ENCODE measurements at places on chromosomes 1 and 21.

GRCh38 chr1:191255354-191256054 lies 777.8 kb upstream of the BRINP3 start:
- DNase-seq: no peak

GRCh38 chr1:3085721-3086120 lies 16.7 kb downstream of the PRDM16 start:
- no peak for DNase-seq

- no peak for DNase-seq
Measured at GRCh38 chr1:21641967-21642739, 27.0 kb downstream of the RAP1GAP start.

DNA sequence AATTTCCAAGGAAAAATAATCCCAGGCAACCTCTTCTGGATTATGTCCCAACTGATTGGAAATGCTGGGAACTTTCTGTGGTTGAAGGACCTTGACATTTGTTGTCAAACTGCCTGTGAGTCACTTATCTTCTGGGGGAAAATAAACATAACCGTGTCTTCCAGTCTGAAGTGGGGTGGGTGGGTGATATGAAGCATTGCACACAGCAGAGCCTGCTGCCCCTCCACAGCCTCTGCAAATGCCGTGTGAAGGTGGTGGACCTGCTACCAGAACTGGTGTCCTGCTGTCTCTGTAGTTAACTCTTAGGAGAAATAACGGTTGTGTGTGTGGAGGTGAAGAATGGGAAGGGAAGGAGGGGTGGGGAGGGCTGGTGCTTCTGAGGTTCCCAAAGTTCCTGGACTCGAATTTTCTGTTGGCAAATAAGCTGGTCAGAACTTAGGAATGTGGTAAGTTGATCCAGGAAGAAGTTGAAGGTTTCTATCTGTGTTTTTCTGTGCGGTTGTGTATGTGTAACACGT lies 23.2 kb downstream of the GALNT2 start:
- no peak for DNase-seq

DNA sequence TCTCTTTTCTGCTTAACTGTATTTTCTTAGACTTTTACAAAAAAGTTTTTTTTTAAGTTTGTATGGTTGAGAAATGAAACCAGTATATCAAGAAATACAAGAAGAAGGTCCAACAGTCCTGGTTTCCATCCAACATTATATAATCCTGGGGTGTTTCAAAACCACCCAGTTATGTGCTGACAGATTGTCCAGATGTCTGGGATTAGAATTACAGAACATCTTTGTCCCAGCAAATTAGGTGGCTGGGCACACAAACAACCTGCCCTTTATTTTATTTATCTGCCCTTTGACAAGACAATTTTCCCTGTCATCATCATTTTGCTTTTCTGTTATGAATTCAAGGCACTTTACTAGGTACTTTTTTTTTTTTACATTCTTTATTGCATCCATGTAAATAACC lies 622.1 kb downstream of the PLPP3 start:
- DNase-seq: no peak

DNA sequence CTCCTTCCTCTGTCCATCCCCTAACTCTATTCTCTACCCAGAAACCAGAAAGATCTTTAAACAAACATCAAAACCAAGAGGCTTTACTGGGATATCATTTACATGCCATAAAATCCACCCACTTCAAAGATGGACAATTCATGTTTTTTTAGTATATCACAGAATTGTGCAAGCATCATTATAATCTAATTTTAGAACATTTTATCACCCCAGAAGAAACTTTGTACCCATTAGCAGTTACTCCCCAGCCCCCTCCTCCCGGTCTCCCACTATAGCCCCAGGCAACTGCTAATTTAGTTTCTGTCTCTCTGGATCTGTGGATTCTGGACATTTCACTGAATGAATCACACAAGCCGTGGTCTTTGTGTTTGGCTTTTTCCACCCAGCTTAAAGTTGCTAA lies 4.8 kb upstream of the SELENON start:
- no peak for DNase-seq

DNA sequence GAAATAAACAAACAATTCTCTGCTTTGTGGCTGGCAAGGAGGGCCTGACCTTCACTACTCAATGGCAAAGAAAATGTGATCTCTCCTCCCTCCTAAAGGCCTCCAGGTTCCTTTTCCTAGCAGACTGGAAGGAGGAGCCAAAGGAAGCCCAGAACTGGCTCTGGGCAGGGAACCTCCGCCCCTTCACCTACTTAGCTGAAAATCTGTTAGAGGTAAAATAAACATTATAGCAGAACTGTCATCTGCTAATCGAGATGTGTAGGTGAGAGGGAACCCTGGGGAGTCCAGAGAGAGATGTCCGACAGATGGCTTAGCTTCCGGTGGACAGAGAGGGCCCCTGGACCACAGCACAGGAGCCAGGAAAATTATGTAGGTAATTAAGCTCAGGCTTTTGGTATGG lies 75.2 kb upstream of the KCNA3 start:
- DNase-seq: no peak

GRCh38 chr1:94285031-94285654 lies 47.8 kb upstream of the ARHGAP29 start:
- no peak for DNase-seq

GRCh38 chr1:186655876-186656275 lies 24.3 kb downstream of the PTGS2 start:
- no peak for DNase-seq

DNA sequence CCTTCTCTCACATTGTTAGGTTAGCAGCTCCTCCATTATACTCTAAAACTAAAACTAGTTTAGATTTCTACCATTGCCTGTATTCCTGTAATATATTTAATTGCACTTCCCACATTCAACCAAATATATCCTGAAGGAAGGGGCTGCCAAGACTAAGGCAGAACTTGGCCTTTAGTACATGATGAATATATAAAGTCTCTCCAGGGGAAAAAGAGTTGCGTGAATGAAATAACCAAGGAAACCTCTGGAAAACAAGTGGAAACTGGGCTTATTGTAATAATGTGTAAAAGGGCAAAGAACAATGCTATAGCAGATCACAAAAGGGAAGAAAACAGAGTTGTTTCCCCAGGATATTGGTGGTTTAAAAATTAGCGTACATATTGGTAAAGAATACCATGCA lies 1012.5 kb upstream of the PRMT6 start:
- no peak for DNase-seq

DNA sequence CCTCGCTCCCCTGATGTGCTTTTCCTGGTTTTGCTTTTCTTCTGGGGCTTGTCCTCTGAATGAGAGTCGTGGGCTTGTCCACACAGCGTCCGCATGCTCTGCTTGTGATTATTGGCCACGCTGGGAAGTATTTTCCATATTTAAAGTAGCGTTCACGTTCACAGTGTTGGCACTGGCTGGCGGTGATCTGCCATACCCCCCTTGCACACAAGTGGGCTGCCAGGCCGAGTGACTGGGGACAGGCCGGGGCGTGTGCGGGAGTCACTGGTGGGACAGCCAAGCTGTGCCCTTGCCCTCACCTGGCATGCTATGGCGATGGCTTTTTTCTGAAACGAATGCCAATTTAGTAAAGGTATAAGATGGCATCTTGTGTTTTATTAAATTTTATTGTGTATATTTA lies 32.8 kb downstream of the SLC37A1 start:
- DNase-seq: no peak

DNA sequence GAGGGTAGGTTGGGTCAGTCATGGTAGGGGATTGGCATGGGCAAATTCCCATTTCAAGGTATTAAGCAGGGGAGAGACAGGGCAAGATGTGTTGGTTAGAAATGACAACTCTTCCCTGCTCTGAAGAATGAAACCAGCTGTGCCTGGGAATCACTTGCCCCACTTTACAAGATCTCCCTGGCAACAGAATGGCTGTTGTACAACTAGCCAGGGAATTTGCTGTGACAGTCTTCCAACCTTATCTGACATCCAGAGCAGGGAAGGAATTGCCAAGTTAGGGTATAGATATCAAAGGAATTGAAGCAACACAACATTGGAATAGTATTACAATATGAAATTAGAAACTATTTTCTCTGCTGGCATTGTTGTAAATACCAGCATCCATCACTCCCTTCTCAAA lies 154.7 kb downstream of the CACNA1E start:
- no peak for DNase-seq
